ENCODE measurements at places on chromosomes 16 and 17.

DNA sequence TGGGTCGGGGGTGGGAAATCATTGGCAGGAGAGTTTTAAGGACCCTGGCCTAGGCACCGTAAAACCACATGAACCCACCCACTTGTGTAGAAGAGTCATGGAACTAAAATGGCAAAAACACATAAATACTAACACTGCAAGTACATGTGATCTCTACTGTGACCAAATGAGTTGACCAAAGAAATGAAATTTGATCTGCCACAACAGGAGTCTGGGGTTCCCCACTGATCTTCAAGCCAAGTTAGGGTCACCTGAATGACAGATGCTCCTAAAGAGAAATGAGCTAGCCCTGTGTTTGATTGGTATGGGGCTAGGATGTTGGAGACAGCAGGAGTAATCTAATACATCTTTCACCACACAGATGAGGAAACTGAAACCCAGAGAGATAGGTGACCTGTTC is 21.5 kb upstream of the SKAP1 start:
- DNase-seq: no peak

GRCh38 chr16:77555126-77555525 is 120.3 kb upstream of the ADAMTS18 start:
- DNase-seq: no peak

GRCh38 chr17:74161503-74161875 is 42.0 kb upstream of the RPL38 start:
- no peak for DNase-seq

- DNase-seq: no peak
These were observed 2.0 kb downstream of the NPTX1 start for GRCh38 chr17:80474231-80474960.

GRCh38 chr16:88015806-88016140 is 64.5 kb downstream of the BANP start:
- DNase-seq: no peak

Measured in stimulated activated effector memory CD8-positive, alpha-beta T cell treated with anti-CD3 and anti-CD28 coated beads, Interleukin-12 subunit alpha, Interleukin-12 subunit beta, amount 100 ng/mL, for 72 hours (primary cell).